ENCODE measurements at places on chromosomes 2 and 18.

DNA sequence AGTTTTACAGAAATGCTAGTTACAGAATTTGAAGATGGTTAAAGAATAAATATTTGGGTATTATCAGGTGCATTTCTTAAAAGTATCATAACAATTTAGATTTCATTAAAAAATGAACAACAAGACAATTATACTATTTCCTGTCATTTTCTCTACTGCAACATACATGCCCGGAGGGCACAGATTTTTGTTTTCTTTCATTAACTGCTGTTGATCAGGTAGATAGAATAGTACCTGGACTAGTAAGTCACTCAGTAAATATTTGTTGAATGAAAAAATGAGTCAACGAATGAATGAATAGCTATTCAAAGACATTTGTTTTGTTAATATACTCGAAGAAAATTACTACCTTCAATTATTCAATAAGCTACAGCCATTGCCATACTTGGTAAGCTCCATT is 531.2 kb upstream of the VRK2 start:
- DNase-seq, result no peak

DNA sequence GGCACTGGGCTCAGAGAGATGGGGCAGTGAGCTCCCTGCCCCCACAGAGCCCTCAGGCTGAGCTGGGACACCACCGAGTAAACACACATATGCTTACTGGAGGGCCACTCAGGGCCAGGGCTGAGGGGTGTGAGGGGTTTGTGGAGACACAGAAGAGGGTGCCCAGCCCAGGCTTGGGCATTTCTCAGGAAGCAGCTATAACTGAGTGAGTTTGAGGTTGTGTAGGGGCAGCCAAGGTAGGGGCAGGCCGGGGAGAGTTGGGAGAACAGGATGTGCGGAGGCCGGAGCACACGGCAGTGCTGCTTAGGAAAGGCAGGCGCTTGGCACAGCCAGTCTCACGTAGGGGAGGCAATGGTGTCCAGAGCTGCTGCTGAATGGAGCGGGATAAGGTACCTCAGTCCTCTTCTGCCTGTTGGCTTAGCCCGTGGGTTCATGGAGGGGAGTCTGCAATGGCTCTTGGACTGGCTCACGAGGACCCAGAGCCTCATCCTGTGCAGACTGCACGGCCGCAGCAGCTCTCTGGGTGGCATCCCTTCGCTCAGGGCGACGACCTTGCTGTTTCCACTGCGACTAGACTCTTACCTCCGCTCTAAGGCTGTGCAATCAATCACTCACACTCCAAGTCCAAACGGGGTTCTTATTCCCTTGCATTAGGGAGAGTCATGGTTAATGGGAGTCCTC is 466.1 kb upstream of the HS6ST1 start:
- no peak for DNase-seq

DNA sequence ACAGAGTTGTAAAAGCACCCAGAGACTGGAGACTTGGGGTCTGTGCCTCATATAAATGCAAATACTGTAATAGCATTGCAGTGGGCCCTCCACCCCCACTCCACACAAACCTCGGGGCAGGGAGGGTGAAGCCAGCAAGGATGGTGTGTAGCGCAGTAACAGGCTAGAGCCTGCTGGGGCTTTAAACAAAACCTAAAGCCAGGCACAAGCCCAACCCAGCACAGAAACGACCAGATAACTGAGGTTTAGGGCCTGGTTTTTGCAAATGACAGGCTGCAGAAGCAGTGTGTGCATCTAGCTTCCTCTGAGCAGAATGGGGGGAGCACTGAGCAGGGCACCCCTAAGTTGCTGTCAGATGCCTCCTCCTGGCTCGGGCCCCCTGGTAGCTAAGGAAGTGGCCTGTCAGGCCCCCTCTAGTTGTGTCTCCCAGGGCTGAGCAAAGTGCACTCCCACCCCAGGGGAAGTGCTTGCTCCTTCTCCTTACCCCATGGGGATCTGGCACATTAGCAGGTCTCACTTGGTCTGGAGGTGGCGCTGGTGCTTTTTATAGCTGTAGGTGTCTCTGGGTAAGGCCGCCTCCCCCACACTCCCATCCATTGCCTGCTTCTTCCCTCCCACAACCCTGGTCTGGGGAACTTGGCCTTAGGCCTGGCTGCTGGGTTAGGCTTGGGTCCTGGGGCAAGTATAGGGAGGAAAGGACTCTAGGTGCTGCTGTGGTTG is 135.1 kb downstream of the CELF4 start:
- DNase-seq, result no peak

- DNase-seq, result no peak
Observed at GRCh38 chr2:86000938-86001312, 104.8 kb downstream of the POLR1A start.

DNA sequence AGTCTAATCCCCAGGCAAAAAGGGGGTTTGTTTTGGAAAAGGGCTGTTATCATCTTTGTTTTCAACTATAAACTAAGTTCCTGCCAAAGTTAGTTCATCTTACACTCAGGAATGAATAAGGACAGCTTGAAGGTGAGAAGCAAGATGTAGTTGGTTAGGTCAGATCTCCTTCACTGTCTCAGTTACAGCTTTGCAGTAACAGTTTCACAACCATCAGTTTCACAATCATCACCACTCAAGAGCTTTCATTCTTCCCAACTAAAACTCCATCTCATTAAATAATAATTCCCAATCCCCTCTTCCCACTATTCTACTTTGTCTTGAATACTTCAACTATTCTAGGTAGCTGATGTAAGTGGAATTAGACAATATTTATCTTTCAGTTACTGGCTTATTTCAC is 200.9 kb downstream of the NYAP2 start:
- DNase-seq, result no peak

DNA sequence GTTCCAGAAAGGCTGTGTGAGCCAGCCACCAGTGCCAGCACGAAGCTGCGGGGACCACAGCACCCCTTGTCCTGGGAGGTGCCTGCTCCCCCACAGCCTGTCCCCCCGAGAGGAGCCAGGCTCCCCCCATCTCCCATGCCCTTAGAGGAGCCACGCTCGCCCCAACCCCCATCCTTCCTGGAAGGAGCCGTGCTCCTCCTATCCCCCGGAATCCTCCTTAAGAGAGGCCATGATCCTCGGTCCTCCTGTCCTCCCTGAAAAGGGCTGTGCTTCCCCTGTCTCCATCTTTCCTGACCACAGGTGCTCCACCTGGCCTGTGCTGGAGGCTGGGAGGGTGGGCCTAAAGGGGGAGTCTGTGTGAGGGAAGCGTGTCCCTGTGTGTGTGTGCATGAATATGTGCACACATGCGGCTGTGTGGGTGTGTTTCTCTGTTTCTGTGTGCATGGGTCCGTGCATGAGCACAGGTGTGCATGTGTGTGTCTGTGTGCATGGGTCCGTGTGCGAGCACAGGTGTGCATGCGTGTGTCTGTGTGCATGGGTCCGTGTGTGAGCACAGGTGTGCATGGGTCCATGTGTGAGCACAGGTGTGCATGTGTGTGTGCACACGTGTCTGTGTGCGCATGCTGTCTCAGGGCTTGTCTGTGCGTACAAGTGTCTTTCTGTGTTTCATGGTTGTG is 80.3 kb downstream of the RTP5 start:
- no peak for DNase-seq

GRCh38 chr2:108855194-108855593 is 68.6 kb downstream of the CCDC138 start:
- no peak for DNase-seq

DNA sequence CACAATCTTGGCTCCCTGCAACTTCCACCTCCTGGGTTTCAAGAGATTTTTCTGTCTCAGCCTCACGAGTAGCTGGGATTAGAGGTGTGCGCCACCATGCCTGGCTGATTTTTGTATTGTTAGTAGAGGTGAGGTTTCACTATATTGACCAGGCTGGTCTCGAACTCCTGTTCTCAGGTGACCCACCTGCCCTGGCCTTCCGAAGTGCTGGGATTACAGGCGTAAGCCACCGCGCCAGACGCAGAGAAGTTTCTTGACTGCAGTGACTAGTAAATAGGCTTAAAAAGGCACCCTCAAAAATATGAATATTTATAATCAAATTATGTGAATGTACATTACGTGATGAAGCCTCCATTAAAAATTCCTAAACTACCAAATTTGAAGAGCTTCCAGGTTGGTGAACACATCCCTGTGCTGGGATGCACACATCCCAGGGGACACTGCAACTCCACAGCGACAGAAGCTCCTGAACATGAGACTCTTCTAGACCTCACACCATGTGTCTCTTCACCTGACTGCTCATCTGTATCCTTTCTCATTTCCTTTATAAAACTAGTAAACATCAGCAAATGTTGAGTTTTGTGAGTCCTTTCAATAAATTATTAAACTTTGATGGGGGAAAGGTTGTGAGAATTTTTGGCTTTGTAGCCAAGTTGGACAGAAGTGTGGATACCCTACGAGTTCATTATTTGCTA is 203.3 kb upstream of the SPOPL start:
- DNase-seq, result no peak

DNA sequence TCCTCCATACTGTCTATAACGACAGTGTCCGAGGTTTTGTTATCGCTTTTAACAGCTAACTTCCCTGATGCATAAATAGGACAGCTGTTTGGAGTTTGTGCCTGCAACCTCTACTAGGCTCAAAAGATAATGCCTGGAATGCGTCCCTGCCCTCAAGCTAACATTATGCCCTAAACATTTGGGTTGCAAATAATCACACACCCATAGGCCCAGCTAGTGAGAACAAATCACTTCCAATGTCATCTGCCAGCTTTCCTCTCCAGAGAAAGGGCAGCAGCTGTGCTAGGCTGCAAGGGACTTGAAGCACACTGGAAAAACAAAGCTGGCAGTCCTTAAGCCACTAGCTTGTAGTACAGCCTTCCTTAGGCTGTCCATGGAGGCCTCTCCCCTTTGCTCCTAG is 201.8 kb upstream of the LYPD1 start:
- DNase-seq, result no peak

- peak; percentile 6 for DNase-seq
Observed at GRCh38 chr2:64457524-64457923, 3.6 kb downstream of the LGALSL start.

DNA sequence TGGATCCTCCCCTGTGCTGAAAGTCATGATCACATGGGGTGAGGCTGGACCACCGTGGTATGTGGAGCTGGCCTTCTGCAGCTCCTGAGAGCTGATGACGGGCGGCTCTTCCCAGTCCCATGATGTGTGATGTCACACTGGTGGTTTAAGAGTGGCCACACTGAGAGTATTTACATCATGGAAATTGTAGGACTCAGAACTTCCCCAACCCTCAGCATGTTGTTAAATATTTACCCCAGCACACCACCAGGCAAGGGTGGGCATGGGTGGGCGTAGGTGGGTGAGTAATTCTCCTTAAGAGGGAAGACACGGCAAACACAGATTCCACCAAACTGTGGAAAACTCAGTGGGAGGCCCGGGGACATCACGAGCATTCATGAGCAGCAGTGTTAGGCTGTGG is 106.8 kb downstream of the ALPK2 start:
- no peak for DNase-seq

DNA sequence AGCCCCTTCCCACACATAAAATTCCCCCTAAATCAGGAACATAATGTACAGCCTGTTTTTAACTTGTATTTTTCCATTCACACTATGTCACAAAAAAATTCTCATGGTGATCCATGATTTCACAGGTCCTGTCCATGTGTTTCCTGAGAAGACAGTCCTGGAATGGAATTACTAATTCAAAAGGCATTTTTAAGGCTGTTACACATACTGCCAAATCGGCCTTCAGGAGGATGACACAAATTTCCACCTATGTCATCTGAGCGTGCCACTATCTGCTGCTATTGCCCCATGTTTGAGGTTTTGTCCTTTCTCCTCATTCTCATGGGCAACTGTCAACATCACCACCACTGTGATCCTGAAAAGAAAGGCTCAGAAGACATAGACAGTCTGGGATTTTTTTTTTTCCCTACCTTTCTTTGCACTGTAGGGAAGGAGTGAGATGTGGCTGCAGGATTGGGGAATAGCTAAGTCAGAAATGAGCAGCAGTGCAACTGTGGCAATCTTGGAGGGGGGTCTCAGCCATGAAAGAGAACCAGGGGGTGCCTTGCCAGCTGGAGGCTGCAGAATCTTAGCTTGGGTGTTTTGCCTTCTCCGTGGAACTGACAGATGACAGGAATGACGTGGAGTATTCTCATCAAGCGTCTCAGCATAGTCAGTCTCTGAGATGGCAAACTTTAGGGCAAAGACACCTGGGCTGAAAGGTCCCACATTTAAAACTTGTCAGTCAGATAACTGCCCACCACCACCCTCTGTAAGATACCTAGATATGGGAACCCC is 73.4 kb downstream of the MARCHF4 start:
- no peak for DNase-seq

- DNase-seq, result no peak
Observed at GRCh38 chr2:217993138-217993537, 9.7 kb downstream of the TNS1 start.

DNA sequence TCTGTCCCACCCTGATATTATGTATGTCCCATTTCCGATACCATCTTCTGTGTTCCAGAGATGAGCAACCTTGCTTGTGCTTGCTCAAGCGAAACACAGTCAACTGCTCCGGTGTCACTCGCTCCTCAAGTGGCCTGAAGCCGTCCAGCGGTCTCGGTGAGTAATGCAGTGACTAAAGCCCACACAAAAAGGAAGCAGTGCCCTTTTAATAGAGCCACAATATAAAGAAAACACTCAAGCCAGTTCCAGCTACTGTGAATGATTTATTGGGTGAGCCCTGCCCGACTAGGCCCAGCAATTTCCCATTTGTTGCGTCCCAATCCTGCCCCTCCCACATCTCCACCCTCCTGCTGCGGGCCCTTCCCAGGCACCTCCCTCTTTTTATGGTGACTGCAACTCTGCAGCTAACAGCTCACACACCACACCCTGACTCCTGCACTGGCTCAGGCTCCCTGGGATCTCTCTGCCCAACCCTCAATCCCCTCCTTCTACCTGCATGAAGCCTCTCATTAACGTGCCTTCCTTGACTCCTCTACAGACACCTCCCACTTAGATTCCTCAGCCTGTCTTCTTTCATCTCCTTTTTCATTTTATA is 44.2 kb upstream of the DSC1 start:
- peak; percentile 88 for DNase-seq

DNA sequence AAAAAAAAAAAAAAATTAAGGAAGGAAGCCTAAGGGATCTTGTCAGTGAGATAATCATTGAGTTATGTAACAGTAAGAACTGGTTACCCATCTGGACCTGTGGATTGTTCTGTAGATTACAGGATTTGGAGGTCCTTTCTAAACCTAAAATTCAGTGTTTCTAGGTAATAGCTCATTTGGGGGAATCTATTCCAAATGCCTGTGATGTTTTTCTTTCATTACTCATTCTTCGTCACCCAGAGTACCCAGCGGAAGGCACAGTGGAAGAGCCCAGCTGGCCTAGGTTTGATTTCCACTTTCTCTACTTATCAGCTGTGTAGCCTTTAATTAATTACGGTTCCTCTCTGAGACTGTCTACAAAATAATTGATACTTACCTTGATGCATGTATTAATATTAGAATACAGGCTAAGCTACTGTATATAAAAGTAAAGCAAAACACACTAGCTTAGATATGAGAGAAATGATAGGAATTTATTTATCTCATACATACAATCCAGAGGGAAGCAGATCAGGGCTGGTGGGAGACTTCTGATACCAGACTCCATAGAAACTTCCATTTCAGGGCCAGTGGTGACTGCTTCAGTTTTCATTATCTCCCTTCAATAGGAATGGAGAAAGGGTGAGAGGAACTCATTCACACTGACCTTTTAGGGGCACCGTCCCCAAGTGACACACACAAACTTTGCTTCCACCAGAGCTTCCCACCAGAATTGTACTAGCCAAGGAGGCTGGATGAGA is 115.8 kb upstream of the NOSTRIN start:
- peak; percentile 85 for DNase-seq

All from GF-D8 (cell line).